ENCODE measurements at places on chromosomes 5 and 9. TPM values are rescaled to one million over a fixed set of nuclear protein-coding genes. Genes with fewer than 3 reads are reported as not detected.

Gene IPPK
- total RNA-seq = 15.4 TPM

Gene ORM2
- total RNA-seq = 0.59 TPM

Gene MAPK9
- 43.4 TPM for total RNA-seq

GRCh38 chr9:76298521-76299144, 95.6 kb downstream of the RFK start:
- no peak for DNase-seq

DNA sequence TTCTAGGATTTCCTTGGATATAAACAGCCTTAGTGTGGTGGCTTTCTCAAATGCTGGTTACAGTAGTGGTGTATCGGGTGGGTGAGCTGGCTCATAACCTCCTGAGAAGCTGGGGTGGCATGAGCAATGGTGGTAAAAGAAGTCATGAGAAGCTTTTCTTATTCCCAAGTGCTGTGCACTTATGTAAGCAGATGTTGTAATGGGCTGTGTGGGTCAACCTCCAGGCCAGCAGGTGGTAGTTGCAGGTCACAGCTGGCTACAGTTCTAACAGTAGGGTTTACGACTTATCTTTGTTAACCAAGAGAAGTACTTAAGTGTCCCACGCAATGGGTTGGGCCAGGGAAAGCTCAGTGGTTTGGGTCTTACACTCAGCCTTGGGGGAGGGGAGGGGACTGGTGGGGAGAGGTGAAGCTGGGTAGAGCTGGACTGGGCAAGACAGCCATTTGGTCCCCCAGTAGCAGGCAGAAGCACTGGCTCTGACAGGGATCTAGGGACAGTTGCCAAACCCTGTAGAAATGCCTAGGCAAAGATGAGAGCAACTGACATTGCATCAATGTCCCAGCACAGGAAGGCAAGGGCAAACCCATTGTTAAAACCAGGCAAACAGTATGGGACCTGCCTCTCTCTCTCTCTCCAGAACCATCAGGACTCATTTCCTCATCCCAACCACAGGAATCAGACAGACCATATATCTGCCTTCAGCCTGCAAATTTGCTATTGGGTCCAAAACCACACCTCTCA, 76.8 kb downstream of the RNF130 start:
- no peak for DNase-seq

DNA sequence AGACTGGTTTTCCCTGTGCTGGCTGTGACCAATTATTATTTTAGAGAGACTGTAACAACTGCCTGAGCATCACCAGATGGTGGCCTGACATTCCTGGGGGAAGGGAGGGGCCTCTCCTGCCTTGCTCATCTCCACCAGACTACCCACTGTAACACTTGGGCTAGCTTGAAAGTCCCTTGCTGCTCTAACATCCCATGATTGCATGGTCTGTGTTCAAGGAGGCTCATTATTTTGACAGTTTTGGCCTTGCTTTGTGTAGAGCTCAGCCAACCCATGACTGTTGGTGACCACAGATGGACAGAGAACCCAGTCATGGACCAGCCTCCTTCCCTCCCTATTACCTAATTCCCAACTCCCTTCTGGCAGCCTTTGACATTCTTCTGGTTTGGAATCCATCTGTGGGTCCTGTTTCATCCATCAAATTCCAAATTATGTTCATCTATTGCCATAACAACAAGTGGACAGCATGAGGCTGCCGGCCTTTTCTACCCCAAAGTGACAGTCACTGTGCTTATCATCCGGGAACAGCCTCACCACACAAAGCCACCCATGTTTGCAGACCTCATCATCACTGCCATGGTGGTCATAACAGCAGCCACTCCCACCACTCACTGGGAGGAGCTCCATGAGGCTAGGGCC, 49.0 kb upstream of the ICE1 start:
- DNase-seq = no peak

DNA sequence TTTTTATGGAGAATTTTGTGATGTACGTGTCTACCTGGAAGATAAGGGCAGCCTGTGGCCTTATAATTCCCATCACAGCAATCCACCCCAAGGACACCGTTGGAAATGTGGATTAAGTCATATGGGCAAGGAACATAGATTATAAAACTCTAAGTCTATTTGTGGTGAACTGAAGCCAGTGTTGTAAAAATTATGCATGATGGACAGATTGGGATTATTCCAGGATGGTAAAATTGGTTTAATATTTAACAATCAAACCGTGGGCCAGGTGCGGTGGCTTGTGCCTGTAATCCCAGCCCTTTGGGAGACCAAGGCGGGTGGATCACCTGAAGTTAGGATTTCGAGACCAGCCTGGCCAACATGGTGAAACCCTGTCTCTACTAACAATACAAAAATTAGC, 12.9 kb upstream of the SLC6A19 start:
- DNase-seq = no peak

- no peak for DNase-seq
Observed at GRCh38 chr5:62126090-62126489, 179.9 kb upstream of the KIF2A start.

- DNase-seq = no peak
Observed at GRCh38 chr5:121189342-121190305, 662.1 kb upstream of the FTMT start.

DNA sequence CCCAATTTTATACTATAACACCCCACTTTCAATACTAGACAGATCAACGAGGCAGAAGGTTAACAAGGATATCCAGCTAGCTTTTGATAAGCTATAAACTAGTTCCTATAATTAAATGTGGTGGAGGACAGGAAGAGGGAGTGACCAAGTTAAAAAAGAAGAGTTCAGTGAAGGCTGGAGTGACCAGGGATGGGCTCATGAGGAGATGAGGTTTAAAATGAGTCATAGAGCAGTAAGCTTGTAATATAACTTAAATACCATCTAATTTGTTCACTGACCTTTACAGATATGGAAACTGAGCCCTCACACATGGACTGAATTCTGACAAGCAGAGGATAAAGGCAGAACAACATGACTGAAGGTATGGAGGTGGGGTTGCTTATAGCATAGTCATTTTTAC, 284.5 kb downstream of the SPATA31D1 start:
- no peak for DNase-seq

GRCh38 chr9:98222885-98223691, 30.7 kb upstream of the CORO2A start:
- DNase-seq = peak; percentile 54

DNA sequence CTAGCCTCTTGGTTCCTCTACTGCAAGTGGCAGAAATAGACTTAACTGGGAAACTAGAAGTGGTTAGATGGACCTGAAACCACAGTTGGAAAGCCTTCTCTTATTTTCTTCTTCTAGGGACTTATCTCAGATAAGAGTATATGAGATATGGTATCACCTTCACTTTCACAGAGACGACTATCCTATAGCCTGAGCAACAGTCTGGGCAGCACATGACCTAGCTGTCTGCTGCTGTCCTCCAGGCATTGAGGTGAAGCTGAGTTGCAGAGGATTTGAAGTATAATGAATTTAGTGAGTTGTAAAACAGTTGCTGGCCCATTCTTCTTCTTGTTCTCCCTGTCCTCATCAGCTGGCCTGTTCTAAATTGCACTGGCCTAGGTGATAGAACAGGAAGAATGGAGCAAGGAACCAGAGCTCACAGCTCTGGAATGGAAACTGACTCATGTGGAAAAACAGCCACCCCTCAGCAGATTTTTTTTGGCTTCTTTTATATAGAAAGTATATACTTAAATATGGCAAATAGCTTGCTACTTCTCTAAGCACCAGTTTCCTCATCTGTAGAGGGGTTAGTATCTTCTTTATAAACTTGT, 27.8 kb downstream of the RECK start:
- no peak for DNase-seq

DNA sequence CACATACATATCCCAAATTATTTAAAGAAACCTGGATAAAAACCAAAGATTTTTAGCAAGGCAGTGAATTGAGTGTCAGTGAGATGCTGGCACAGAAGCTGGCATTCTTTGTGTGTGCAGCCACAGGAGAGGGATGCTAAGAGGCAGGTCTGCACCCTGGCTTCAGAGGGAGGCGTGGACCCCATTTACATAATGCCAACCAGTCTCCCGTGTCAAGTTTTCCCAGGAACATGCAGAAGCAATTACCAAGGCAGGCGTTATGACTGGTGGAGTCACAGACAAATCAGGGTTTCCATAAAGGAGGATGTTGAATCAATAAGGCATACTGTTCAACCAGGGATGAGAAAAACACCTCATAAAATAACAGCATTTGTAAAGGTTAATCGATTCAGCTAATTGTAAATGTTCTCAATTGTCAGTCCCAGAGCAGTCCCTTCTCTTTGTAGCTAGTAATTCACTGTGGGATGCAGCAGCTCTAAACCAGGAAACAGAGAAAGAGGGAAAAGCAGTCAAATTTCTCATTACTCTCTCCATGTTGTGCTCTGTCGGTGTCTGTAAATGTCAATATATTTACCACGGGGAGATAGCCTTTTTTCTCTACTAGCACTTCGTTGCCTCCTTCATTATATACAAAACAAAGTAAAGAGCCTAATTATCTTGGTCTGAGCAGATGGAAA, 452.4 kb upstream of the GRAMD2B start:
- DNase-seq = no peak

DNA sequence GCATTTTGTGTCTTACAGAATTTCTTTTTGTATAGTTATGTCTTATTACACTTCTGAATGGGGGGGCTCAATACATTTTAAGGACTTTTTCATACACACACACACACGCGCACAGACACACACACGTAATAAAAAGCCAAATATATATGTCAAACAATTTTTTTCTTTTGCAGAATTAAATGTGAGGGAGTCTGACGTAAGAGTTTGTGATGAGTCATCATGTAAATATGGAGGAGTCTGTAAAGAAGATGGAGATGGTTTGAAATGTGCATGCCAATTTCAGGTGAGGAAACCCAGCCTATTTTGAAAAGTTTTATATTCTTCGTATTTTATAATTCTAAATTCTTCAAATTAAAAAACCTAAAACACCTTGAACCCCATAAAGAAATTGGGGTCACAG, 25.6 kb downstream of the TMEFF1 start:
- no peak for DNase-seq

DNA sequence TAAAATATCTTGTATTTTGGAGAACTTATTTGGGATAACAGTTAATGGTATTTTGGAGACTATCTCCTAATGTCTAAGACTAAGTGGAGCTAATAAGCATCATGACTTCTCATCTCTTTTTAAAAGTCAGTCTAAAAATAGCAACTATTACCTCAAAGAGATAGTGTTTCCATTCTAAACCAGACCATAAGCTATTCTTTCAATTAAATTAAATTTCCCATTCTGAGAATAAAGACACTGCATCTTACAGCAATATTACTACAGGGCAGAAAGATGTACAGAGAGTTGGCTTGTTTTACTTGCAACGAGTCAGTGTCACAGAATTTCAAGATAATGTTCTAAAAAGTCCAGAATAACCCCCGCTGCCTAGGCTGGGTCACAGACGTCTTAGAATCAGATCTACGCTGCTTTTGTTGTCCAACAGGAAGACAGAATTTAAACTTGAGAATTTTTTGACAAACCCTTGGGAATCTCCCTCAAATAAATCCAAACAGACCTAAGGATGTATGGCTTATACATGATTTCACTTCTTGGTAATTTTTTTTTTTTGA, 98.9 kb downstream of the USP20 start:
- no peak for DNase-seq

GRCh38 chr5:62732677-62733121, 154.1 kb downstream of the LRRC70 start:
- no peak for DNase-seq
